Hepatocyte (in vitro differentiated cells): ENCODE measurements at places on chromosomes 7 and 10. TPM values are rescaled to one million over a fixed set of nuclear protein-coding genes. Genes with fewer than 3 reads are reported as not detected.
A peak's percentile ranks its signal among the peaks of the same experiment; 100 is the strongest.

DNA sequence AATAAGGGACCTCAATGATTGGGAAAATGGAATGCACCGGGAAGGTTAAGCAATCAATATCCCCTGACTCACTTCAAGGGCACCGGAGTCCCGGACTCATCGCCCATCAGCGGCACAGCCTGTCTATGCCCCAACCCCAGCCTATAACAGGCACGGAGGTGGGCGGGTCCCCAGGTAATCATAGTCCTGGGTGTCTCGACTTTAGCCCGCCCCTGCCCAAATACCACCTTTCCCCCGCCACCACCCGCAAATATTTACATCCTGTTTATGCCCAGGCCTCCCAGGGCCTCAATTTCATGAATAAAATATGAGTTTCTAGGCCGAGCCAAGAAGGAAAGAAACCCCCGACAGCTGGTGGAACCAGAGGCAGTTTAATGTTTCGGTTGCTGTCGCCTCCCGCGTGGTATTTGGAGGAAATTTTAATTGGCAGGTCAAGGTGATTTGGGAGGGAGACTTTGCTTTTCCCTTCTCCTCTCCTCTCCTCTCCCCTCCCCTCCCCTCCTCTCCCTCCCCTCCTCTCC is 15.6 kb upstream of the RFC2 start:
- peak overlapping the region; percentile 39 for H3K4me3 ChIP-seq
- H3K27ac ChIP-seq, result no peak overlapping the region
- DNase-seq, result peak; percentile 72
- H3K4me1 ChIP-seq, result no peaks in the 10 kb centered on the region
- no peaks in the 10 kb centered on the region for H3K36me3 ChIP-seq

DNA sequence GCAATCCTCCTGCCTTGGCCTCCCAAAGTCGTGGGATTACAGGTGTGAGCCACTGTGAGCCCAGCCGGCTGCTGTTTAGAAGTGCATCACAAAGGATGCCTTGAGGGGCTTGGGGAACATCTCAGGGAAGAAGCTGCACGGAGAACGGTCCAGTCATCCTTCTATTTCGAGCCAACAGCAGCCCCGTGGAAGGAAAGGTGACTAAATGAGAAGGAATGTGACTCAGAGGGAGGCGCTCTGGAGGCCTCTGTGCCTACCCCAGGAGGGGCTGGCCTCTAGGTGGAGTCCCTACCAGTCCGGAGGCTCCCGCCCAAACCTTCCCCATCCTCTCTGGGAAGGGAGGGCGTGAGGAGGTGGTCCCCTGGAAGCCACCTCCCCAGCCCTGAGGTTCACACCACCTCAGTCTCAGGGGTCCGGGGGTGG is 76.2 kb downstream of the CTBP2 start:
- peak; percentile 64 for DNase-seq
- H3K4me3 ChIP-seq, result no peak overlapping the region

RASSF4 gene
- 20.1 and 26.8 TPM in 2 replicates for polyA plus RNA-seq

UBE2D1 gene
- polyA plus RNA-seq, result 19.2 and 22.1 TPM in 2 replicates

DNA sequence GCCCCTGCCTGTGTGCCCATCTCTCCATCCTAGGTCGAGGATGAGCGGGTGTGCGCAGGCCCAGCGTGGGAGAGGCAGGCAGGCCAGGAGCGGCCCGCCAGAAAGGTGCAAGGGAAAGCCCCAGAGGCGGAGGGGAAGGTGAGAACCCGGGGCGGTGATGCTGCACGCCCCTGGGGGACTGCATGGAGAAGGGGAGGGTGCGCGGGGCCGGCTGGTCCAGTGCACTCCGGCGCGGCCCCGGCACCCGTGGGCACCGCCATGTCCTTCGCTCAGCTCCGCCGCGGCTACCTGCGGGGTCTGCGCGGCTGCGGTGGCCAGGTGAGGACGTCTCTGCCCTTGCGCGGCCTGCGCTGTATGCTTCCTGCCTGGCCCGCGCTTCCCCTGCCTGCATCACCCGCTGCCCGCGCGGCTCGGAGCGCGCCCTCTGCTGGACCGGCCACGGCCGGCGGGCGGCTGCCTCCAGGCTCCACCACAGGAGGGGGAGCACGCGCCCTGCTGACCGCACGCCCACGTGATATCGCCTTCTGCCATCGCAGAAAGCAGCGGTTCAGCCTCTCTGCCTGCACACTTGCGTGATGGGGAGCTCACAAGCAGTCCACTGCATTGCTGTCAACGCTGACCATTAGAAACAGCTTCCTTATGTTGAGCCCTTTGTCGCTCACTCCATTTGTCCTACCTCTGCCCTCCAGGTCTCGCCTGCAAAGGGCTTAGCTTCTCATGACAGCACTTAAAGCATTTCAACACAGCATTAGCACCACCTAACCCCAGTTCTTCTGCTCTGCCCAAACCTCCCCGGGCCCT is 73.9 kb downstream of the CXCL12 start:
- H3K4me1 ChIP-seq, result peaks cover 9% of the 10 kb centered on the region
- no peak overlapping the region for H3K4me3 ChIP-seq
- no peaks in the 10 kb centered on the region for H3K27me3 ChIP-seq
- no peaks in the 10 kb centered on the region for H3K36me3 ChIP-seq

- H3K27ac ChIP-seq, result no peak overlapping the region
- no peaks in the 10 kb centered on the region for H3K4me1 ChIP-seq
- H3K36me3 ChIP-seq, result no peaks in the 10 kb centered on the region
- no peaks in the 10 kb centered on the region for H3K27me3 ChIP-seq
- no peak overlapping the region for H3K4me3 ChIP-seq
Observed at GRCh38 chr7:4824120-4824775, 37.6 kb downstream of the PAPOLB start.

DNA sequence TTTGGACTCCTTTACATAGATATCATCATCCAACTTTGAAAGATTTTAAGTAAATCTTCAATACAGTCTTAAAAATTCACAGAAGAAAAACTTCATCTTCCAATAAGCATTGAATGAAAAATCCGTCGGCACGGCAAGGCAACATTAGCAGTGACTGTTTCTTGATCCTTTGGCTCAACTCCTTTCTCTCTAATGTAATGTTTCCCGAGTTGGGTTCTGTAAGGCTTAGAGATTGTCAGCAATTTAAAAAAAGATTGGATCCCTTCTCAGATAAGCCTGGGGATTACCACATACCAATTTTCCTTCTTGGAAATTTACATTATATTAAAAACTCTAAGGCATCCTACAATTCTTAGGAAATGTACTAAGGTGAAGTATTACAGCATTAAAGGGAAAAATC is 291.8 kb downstream of the PLXDC2 start:
- no peaks in the 10 kb centered on the region for H3K4me1 ChIP-seq
- H3K36me3 ChIP-seq, result no peaks in the 10 kb centered on the region
- no peak overlapping the region for H3K27ac ChIP-seq
- no peak for DNase-seq
- no peaks in the 10 kb centered on the region for H3K27me3 ChIP-seq
- H3K4me3 ChIP-seq, result no peak overlapping the region

ARL4A gene
- polyA plus RNA-seq, result 59.3 and 60.3 TPM in 2 replicates

DNA sequence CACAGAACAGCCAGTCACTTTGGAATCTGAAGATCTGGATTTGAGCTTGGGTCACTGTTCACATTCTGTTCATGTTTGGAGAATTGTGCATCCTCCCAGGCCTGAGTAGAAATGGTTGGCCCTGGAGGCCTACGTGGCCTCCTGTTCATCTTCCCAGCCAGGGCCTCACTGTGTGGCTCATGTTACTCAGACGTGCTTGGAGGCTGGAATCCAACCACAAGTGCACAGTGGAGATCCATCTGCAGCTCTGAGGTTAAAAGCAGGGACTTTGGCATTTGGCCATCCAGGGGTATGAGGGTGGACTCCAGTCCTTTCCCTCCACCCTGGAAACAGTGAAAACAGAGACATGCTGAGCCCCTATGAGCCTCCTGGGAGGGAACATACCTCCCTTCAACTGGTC is 709.0 kb upstream of the IGFBP3 start:
- H3K4me1 ChIP-seq, result peaks cover 13% of the 10 kb centered on the region
- DNase-seq, result peak; percentile 29
- H3K4me3 ChIP-seq, result no peak overlapping the region

ELN gene
- polyA plus RNA-seq, result 37.7 and 42.5 TPM in 2 replicates

GRCh38 chr7:21128062-21128817 is 299.6 kb upstream of the SP4 start:
- H3K4me1 ChIP-seq, result peaks cover 8% of the 10 kb centered on the region
- peak; percentile 19 for DNase-seq
- no peaks in the 10 kb centered on the region for H3K36me3 ChIP-seq
- no peaks in the 10 kb centered on the region for H3K27me3 ChIP-seq

GRCh38 chr10:48254750-48255512 is 19.6 kb downstream of the FRMPD2 start:
- H3K27me3 ChIP-seq, result no peaks in the 10 kb centered on the region
- H3K4me1 ChIP-seq, result peaks cover 16% of the 10 kb centered on the region
- no peaks in the 10 kb centered on the region for H3K36me3 ChIP-seq
- DNase-seq, result no peak
- H3K27ac ChIP-seq, result no peak overlapping the region
- no peak overlapping the region for H3K4me3 ChIP-seq

DNA sequence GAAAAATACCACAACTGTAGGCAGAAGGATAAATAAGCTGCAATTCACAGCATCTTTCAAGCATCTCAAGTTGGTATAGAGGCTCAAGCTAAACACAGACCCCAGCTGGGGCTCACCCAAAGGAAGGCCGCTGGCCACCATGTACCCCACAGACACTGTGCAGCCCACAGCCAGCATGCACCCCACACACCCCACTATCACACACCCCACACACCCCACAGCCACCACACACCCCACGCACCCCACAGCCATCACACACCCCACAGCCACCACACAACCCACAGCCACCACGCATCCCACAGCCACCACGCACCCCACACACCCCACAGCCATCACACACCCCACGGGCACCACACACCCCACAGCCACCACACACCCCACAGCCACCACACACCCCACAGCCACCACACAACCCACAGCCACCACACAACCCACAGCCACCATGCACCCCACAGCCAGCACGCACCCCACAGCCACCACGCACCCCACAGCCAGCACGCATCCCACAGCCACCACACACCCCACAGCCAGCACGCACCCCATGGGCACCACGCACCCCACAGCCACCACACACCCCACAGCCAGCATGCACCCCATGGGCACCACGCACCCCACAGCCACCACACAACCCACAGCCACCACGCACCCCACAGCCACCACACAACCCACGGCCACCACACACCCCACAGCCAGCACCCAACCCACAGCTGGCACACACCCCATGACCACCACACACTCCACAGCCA is 214.7 kb downstream of the DNAJB6 start:
- H3K36me3 ChIP-seq, result no peaks in the 10 kb centered on the region
- no peak for DNase-seq
- H3K4me1 ChIP-seq, result no peaks in the 10 kb centered on the region
- H3K27me3 ChIP-seq, result no peaks in the 10 kb centered on the region
- no peak overlapping the region for H3K27ac ChIP-seq

GRCh38 chr10:75647675-75648074 is 216.3 kb downstream of the LRMDA start:
- no peaks in the 10 kb centered on the region for H3K27me3 ChIP-seq
- DNase-seq, result no peak

DNA sequence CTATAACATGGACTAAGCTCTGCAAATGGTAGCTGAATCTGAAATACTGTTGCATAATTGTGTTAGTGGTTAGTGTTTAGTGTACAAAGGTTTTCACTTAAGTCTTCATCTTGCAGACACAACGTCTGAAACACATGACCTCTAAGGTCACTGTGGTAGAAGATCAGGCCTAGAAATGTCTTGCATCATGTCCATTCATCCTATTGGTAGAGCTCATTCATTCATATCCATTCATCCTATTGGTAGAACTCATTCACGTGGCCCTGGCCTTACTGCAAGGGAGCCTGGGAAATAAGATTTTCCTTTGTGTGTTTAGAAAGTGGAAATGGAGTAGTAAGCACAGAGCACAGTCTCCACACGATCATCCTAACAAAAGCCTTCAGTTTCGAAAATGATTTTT is 485.8 kb downstream of the PLXNA4 start:
- DNase-seq, result no peak
- no peak overlapping the region for H3K27ac ChIP-seq
- H3K27me3 ChIP-seq, result peaks cover 5% of the 10 kb centered on the region
- H3K4me3 ChIP-seq, result no peak overlapping the region
- no peaks in the 10 kb centered on the region for H3K4me1 ChIP-seq

DNA sequence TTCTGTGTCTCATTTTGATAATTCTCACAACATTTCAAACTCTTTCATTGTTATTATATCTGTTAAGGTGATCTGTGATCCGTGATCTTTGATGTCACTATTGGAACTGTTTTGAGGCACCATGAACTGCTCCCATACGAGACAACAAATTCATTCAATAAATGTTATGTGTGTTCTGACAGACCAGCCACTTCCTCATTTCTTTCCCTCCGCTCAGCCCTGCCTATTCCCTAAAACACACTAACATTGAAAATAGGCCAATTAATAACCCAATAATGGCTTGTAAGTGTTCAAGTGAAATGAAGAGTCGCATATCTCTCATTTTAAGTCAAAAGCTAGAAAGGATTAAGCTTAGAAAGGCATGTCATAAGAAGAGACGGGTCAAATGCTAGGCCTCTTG is 45.2 kb downstream of the RNF133 start:
- H3K4me1 ChIP-seq, result no peaks in the 10 kb centered on the region
- DNase-seq, result no peak
- H3K27me3 ChIP-seq, result no peaks in the 10 kb centered on the region
- no peak overlapping the region for H3K27ac ChIP-seq
- H3K36me3 ChIP-seq, result no peaks in the 10 kb centered on the region

DNA sequence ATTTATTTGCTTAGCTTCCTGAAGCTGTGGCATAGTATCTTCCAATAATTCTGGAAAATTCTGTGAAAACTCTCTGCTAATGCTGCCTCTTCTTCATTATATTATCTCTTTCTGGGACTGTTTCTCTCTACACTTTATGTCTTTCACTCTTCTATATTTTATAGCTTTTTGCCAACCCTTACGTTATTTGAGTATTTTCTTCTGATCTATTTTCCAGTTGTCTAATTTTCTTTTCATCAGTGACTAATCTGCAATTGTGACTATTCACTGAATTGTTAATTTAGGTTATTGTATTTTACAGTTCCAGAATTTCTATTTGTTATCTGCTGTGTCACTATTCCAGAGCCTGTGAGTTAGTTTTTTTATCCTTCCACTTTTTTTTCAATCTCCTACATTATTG is 273.4 kb upstream of the PHYHIPL start:
- no peaks in the 10 kb centered on the region for H3K27me3 ChIP-seq
- no peaks in the 10 kb centered on the region for H3K36me3 ChIP-seq
- H3K27ac ChIP-seq, result no peak overlapping the region
- no peak overlapping the region for H3K4me3 ChIP-seq
- no peaks in the 10 kb centered on the region for H3K4me1 ChIP-seq
- no peak for DNase-seq

GRCh38 chr10:11017570-11018431 is at the start of gene CELF2:
Gene CELF2 (plus strand): TSS chr10:11017872. CDS start chr10:11018090, 218 bp downstream.
- peaks cover 64% of the 10 kb centered on the region for H3K27me3 ChIP-seq
- peak within 1 kb of the TSS; percentile 64 for H3K4me3 ChIP-seq
- peak; percentile 86 for DNase-seq
- H3K4me1 ChIP-seq, result no peaks in the 10 kb centered on the region
- H3K27ac ChIP-seq, result peak within 1 kb of the TSS; percentile 80
